ENCODE measurements at places on chromosomes 1 and 21.

DNA sequence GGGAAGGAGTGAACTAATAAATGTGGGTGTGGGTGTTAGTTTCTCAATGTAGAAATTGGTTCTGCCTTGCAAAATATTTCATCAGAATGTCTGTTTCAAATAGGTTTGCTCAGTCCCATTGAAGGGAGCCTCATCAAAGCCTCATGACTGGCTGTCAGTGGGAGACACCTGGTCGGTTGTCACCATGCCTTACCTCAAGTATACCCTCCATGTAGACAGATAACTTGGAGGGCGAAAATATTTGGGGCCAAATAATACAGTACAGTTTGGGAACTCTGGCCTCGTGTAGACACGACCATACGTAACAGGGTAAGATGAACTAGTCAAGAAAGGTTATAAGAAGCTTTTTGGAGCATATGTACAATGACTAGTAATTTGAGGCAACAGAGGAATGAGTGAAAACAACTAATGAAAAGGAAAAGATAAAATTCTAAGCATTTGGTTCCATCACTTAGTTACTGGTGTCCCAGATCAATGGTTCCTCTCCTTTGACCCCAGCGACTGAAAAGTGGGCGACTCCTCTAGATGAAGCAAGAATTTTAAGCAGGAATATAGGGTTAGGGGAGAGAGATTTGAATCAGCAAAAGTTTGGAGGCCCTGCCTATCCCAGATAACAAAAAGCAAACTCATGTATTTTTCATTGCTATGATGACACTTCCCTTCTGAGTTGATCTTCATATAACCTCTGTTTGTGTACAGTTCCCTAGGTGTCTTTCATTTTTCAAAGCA is 163.9 kb downstream of the LRRC40 start:
- no peak for DNase-seq

DNA sequence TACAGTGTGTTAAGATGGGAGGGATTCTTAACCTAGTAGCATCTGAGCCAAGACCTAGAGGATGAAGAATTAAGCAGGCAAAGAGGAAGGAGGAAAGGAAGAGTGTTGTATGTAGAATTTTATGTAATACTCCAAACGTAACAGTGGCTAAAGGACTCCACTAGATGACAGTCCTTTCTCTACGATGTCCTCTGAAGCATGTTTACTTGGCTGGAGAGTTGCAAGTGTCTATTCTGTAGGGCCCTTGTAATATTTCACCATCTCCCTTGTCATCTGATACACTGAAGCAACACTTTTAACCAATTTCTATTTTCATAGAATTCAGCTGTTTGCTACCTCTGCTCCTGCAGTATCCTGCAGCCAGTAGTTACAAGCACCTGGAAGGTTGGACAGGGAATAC is 2.2 kb upstream of the YBX1 start:
- DNase-seq = no peak

DNA sequence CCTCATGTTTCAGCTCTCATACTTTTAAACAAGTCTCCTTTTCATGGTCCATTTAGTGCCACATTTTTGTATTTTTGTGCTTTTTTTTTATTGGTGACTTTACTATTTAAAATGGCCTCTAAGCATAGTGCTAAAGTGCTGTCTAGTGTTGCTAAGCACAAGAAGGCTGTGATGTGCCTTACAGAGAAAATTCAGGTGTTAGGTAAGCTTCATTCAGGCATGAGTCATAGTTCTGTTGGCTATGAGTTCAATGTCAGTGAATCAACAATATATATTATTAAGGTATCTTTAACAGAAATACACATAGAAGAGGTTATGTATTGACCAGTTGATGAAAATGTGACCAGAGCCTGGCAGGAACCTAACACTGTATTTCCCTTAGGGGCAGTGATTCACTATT is 12.8 kb upstream of the FUBP1 start:
- DNase-seq = no peak

- DNase-seq = no peak
These were observed 1806.0 kb downstream of the MRPL39 start for GRCh38 chr21:23801292-23801691.

DNA sequence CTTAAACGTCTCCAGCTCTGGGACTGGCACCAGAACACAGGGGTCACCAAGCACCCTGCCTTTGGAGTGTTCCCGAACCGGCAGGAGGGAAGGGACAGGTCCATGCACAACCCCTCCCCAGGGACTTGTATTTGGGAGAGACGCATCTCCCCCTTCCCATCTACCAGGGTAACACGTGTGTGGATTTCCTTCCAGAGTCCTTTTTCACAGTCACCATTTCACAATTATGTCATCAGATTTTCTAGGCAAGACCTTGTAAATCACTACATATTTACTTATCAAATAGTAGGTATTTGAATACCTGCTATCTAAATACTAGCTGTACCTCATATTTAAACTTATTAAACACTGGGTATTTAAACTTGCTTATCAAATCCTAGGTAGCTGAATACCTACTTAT is 57.4 kb upstream of the AJAP1 start:
- no peak for DNase-seq

- DNase-seq = peak; percentile 55
These were observed 7.4 kb downstream of the WDR77 start for GRCh38 chr1:111441573-111442192.

DNA sequence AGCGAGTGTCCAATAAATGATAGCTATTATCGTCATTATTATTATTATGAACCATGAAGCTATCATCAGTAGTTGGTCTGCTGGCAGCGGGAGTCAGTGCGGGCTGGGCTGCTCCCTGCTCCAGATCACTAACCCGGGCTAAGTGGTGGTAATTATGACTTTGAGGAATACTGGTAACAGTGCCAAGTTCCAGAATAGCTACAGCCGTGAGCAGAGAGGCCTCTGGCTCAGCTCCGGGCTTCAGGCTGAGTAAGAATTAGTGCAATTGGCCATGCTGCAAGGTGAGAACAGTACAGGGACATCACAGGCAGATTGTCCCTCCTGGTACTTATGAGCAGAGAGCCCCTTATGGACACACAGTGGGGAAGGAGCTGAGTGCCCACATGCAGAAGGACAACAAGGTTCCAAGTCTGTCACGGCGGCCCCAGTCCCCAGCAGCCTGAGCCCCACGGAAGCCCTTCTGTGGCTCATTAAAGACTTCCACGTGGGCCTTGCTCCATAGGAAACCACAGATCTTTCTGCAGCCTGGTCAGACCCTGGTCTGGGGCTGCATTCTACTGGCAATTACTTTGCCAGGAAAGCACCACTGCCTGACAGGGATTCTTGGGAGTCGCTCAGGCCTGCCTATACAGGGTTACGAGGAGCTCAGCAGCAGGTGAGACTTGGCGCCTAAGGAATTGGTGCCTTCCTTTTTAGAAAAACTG is 235.1 kb downstream of the RRAGC start:
- DNase-seq = no peak

Data from WERI-Rb-1 (cell line).